ENCODE measurements at places on chromosomes 2 and 18. TPM values are rescaled to one million over a fixed set of nuclear protein-coding genes. Genes with fewer than 3 reads are reported as not detected.

GRCh38 chr18:49768051-49768391, 45.3 kb downstream of the ACAA2 start:
- DNase-seq: no peak

The VWA3B gene
- polyA plus RNA-seq: 1.1 TPM

The FAM237A gene
- not detected for polyA plus RNA-seq

DNA sequence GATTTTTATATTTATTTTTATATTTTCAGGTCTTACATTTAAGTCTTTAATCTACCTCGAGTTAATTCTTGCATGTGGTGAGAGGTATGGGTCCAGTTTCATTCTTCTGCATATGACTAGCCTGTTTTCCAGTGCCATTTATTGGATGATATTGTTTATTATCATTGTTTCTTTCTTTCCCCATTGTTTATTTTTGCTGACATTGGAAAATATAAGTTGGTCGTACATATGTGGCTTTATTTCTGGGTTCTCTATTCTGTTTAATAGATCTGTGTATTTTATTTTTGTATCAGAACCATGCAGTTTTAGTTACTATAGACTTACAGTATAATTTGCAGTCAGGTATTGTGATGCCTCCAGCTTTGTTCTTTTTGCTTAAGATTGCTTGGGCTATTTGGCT, 113.4 kb upstream of the VWC2L start:
- DNase-seq: no peak

The TEKT4 gene
- polyA plus RNA-seq: not detected

The MAPRE3 gene
- polyA plus RNA-seq: 26.7 TPM

The BMP10 gene
- polyA plus RNA-seq: not detected

- DNase-seq: no peak
Measured at GRCh38 chr2:45636008-45636407, 15.5 kb upstream of the PRKCE start.

DNA sequence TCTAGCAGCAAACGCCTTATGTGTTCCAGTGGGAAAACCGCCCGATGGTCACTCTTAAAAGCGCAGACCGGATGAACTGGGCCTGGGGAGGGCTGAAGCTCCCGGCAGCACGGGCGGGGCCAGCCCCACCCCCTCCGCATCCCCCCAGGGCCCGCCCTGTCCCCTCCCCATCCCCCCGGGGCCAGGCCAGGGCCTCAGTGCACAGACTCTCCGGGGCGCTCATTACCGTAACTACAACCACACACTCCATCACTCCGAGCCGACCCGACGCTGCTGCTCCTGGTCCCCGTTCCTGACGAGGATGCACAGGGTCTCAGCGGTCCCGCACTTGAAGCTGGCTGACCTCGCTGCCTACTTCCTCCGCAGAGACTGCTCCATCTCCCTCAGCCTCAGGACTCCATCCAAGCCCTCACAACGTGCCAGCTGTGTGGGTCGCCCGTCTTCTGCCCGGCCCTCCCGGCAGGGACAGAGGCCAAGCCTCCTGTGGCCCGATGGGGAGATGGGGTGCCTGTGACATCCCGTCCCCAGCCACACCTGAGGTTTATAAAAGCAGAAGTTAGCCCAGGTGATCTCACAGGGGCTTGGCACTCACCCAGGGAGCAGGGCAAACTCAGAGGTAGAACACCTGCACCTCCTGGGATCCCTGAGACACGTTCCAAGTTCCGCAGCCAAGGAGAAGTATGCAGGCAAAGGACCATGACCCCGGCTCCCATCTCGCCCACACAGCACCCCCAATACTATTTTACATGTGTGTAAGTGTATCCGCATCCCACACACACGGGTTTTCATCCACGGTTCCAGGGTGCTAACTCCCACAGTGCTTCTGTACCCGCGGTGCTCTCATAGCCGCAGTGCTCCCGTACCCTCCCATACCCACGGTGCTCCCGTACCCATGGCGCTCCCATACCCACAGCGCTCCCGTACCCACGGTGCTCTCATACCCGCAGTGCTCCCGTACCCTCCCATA, 36.0 kb downstream of the SLC66A2 start:
- peak; percentile 34 for DNase-seq

DNA sequence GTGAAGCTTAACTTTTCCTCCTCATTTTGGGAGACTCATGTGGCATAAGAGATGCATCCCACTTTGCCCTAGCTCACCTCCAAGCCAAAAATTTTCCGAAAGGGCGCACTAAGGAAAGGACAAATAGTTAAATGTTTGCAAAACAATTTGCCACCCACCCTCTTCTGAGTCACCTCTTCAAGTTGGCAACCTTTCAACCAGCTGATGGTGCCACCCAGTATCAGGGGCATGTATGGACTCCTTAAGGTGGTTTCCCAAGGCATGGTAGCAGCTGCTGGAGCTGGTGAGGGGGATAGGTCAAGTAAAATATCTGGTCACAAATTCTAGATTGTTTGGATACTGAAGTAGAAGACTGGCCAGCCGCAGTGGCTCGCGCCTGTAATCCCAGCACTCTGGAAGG, 17.2 kb upstream of the ITGAV start:
- DNase-seq: no peak

- DNase-seq: no peak
Measured at GRCh38 chr18:3051718-3052410, 38.9 kb upstream of the LPIN2 start.

GRCh38 chr2:232874677-232875223, 4.7 kb downstream of the SNORC start:
- no peak for DNase-seq

DNA sequence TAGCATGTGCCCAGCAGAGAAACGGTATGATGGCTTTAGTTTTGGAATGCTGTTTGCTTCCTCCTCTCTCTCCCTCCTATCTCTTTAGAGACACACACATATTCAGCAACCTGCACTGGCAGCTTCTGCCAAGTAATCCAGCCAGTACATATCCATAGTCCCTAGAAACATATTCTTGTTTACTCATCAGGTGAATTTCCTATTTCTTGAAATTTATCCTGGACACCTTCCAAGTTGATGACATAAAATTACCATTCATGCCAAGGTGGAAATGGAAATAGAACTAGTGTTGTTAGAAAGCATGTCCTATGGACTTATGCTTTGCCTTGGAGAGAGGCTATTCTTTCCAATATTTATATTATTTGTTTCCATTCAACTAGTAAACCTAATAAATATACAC, 50.9 kb upstream of the RGPD4 start:
- DNase-seq: no peak

All from aorta (tissue), 5 donors.